ENCODE measurements at places on chromosomes 5 and 9.

DNA sequence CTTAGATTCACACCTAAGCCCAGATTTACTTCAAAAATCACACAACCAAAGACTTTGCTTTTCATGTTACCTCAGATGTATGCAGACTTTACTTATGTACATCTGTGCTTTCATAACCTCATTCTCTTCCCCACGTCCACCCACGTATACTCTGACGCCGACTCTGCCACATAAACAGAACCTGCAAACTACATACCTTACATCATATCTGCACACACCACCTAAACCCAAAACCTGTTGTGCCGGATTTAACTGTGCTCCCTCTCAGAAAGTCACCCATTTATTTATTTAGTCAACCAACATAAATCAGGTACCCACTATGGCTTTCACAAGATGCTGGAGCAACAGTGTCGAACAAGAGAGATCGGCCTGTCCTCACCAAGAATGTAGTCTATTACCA, 1.0 kb upstream of the DPYSL3 start:
- no peak for ATAC-seq

DNA sequence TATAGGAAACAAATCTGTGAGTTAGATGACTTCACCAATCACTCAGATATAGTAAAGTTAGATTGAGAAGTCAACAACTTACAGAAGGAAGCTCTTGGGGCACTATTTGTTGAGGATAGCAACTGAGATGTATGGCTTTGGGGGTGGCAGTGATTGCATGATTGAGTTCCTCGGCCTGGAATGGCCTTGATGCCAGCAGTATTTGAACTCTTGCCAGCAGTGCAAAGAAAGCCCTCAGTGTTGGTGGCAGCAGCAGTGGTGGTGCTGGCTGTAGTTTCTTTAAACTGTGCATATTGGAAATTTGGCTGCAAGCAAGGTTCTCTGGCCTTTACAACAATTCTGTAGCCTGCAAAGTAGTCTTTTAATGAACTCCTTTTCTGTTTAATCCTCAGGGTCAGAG, 41.4 kb upstream of the PJA2 start:
- ATAC-seq, result no peak

DNA sequence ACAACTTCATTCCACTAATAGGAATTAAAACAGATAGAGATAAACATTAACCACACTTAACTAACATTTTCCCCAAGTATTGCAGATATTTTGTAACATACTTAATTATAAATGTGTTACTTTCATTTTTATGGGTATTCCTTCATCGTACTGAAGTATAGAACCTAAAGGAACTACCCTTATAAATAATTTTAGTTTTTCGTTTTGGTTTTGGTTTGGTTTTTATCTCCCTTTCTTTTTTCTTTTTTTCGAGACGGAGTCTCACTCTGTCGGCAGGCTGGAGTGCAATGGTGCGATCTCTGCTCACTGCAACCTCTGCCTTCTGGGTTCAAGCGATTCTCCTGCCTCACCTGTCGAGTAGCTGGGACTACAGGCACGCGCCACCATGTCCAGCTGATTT, 60.1 kb upstream of the LMNB1 start:
- no peak for ATAC-seq

DNA sequence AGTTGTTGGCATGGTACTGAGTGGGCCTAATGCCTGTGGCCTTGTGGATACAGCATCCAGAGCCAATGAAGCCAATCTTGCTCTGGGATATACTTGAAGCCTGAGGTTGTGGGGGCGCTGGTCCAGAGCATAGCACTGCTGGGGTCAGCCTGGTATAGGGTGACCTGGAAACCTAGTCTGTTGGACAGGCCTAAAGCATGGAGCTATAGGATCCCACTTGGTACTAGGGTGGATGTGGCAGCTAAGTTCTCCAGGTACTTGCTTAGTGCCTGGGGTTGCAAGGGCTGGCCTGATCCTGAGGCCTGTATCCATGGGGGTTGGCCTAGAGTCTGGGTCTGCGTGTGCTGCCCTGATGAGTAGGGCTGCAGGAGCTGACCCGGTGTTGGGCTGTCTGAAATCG, 1168.2 kb upstream of the C9orf72 start:
- no peak for ATAC-seq
